ENCODE measurements at places on chromosomes 1 and 21.

DNA sequence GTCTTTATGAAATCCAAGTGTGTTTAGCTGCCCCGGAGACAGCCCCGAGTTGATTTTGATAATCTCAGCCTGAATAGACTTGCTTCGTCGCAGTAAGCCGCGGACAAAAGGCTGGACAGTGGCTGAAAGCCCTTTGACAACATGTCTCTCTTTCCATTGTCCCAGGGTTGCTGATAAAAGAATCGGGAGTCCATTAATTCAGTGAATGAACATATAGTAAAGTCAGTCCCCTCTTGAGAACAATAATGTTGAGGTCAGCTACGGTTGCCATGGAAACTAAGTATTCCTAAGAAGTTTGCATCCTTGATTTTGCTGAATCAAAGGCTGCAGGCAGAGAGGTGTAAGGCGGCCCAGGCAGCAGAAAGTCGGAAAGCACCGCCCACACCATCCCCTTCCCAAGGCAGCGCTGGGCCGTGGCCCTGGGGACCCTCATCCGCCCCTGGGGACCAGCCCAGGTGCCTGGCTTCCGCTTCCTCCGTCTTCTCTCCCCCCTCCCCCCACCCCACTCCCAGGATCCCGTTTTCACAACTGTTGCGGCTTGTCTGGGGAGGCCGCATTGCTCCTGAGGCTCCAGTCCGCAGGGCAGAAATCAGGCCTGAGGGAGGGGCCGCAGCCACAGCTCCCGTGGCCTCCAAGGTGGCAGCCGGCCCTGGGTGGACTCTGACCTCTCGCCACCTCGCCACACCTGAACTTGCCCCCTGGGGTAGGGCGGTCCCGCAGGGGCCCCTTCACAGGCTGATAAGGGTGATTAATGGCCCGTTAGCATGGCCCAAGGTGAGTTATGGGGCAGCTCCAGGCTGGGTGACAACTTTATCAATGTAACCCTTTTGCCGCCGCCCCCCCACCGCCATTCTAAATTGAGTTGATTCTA is 180.9 kb downstream of the PRDM16 start:
- no peak for DNase-seq

DNA sequence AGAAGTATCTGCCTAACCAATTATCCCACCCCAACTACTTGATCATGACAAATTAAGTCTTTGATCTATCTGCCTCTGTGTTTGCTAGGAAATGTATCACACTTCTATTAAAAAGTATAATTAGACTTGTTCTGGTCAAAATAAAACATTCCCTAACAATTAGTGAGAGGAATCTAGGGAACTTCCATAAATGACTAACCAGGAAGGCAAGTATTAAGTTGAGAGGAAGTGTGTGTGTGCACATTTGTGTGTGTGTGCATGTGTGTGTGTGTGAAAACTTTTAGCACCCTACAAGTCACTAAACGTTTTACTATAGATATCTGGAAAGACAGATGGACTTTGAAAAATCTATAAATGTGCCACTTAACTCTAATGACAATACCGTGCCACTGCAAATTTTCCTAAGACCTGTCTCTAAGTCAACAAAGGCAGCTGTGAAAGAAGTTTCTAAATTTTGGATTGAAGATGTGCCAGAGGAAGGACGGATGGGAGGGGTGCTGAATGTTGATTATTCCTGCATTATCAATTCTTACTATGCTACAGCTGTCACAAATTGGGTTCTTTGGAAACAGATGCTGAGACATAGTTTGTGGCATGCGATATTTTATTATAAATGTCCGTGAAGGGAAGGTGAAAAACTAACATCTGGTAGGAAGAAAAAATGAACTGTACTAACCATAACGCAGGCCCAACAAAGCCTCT is 567.1 kb downstream of the PTPRC start:
- DNase-seq = no peak

DNA sequence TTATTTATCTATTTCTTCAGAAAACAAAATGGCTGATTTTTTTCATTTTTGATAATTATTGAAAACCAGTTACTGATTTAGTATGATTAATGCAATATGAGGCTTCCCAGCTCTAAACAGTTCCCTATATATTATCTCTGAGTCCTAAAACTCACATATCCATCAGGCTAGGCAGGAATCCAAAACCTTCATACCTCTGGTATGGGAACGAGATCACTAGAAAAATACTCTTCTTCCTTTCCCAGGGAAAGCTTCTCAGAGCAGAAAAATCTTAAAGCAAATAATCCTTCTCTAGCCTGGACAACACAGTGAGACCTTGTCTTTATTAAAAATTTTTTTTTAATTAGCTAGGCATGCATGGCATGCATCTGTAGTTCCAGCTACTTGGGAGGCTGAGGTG is 42.5 kb downstream of the KDM5B start:
- no peak for DNase-seq

DNA sequence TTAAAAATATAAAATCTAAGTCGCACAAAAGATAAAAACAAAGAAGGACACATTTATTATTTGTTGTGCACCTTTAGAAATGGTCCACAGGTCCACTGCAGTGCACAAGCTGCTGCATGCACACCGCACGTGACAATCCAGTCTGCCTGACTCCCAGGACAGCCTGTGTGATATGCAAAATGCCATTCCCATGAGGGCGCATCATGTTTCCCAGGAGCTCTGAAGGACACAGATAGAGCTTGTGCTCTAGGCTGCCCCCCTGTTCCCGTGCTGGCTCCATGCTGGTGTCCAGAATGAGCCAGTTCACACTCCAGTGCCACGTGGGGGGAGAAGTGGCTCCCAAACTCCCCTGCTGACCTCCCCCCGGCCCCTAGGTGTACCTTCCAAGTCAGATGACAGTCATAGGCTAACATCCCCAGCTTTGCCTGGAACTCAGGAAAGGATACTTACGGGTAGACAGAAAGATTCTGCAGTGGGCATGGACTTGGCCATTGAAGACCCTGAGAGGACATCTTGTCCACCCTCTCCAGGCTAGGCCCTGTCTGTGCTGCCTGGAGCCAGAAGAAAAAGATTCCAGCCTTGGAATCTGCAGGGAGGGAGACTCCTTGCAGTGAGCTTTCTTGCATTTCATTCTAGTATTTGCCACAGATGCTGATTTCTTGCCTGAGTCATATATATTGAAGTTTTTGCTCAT is 26.3 kb downstream of the RAB7B start:
- no peak for DNase-seq

DNA sequence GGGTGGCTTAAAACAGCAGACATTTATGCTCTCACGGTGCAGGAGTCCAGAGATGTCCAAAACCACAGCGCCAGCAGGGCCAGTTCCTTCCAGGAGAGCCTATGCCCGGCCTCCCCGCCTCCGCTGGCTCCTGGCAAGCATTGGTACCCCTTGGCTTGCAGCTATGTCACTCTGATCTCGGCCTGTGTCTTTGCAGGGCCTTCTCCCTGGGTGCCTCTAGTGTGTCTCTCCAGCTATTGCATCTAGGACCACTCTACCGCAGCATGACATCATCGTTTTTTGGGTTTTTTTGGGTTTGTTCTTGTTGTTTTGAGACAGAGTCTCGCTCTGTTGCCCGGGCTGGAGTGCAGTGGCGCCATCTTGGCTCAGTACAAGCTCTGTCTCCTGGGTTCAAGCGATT is 197.6 kb upstream of the VAMP3 start:
- DNase-seq = no peak

Measured in stimulated activated CD4-positive, alpha-beta T cell treated with anti-CD3 and anti-CD28 coated beads, Interleukin-2, amount 100 ng/mL, for 4 hours (primary cell).